ENCODE measurements at places on chromosomes 11 and 22.

- peak; percentile 99 for DNase-seq
Observed at GRCh38 chr11:62171261-62171723, 18.7 kb upstream of the SCGB1D1 start.

GRCh38 chr11:19864141-19865140 is 151.8 kb downstream of the NAV2 start:
- DNase-seq = no peak

GRCh38 chr11:64316672-64317324 is 561 bp downstream of the TRMT112 start:
- peak; percentile 91 for DNase-seq

GRCh38 chr11:113859665-113860064 is 15.7 kb downstream of the USP28 start:
- no peak for DNase-seq

GRCh38 chr11:97772705-97773104 is 1248.0 kb upstream of the CNTN5 start:
- no peak for DNase-seq

DNA sequence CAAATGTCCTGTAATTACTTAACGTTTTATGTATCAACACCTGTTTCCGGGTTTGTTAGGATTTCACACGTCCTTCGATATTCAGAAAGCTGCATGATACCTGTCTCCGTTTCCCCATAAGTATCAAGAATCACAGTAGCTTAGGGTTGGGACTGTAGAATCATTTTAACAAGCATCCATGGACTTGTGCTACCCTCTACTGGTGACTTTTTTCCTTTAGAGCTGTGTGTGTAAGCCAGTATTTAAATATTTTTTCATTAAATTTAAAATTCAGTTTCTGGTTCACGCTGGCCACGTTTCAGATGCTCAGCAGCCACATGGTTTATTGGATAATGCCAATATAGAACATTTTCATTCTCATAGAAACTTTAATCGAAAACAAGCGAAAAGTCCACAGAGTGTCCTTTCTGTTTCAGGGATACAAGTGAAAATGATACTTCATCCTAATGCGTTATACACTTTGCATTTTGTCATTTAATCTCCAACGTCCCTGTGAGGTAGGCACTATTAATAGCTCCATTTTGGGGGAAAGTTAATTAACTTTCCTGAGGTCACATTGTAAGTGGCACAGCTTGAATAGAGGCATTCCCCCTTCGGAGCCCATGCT is 61.5 kb upstream of the SLC25A18 start:
- DNase-seq = peak; percentile 76

DNA sequence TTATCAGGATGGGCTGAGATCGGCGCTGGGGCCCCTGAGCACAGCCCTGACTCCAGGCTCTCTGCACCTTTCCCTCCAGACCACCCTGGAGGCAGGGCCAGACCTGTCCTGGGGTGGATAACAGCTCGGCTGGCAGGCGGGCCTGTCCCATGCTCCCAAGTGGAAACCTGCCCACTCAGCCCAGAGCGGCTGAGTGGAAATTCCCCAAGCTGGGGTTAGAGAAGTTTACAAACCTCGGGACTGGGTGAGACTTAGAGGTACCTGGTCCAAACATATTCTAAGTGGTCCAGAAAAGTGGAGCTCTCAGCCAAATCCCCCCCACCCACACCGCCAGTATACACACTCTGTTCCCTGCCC is 4.8 kb upstream of the FXYD2 start:
- no peak for DNase-seq

- DNase-seq = no peak
Observed at GRCh38 chr11:104435494-104435893, 271.5 kb upstream of the PDGFD start.

DNA sequence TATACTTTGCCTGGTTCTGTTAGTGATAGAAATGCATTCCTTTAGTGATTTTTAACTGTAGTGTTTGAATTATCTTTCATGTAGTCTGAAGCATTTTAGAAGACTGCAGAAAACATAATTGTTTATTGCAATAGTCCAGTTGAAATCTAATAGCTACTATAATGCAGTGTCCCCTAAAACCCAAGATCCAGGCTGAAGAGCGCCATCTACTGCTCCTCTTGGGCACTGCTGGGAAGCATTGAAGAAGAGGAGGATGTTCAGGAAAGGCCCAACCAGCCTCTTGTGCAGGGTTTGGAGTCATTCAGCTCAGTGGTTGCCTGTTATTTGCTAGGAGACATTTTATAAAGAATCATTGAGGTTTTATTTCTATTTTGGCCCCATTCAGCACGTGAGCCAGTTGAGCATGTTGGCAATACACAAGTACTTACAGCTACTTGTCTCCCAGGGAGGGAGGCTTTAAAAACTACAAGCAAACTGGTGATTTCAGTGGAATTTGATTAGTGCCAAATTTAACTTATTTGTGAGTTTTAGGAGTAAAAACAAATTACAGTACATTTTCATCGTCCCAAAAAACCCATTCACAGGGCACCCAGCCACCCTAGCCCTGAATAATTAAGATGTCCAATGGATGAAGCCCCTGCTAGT is 74.9 kb upstream of the HORMAD2 start:
- peak; percentile 88 for DNase-seq

DNA sequence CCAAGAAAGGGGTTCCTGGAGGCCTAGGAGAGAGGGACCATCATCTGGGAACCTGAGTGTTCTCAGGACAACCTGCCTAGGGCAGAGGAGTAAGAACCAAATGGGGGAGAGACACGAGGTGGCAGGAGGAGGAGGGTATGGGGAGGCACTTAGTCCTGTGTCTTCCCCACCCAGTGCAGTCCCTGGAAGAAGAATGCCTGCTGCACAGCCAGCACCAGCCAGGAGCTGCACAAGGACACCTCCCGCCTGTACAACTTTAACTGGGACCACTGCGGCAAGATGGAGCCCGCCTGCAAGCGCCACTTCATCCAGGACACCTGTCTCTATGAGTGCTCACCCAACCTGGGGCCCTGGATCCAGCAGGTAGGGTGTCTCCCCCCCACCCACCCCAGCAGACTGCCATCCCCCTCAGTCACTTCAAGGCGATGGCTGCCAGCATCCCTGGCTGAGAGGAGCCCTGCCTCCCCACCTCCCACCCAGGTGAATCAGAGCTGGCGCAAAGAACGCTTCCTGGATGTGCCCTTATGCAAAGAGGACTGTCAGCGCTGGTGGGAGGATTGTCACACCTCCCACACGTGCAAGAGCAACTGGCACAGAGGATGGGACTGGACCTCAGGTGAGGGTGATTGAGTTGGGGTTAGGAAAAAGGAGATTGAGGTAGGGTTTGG is 3.7 kb upstream of the INPPL1 start:
- no peak for DNase-seq

GRCh38 chr11:10541561-10541930 is 559 bp upstream of the RNF141 start:
- no peak for DNase-seq

GRCh38 chr22:19599626-19600243 is 75.5 kb upstream of the CLDN5 start:
- no peak for DNase-seq

- DNase-seq = no peak
Observed at GRCh38 chr11:6727971-6728760, 43.6 kb downstream of the OR2AG2 start.
